Fibroblast of skin of back (primary cell): ENCODE measurements at places on chromosomes 2 and 18.

DNA sequence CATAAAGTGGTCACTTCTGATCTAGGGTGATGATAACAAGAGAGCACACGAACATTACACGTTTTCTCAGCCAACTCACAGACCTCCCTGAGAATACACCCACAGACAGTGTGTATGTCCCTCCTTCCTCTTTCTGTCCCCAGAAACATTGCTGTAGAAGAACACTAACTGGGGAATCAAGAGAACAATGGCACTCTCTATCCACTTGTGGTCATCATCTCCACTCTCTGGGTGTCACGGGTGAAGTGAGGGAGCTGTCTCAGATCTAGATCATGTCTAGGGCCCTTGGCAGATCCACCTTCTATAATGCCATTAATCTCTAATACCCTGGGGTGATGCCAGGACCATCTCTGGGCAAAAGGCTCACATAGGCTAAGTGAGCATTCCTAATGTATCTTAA lies 97.9 kb downstream of the DNER start:
- no peak for DNase-seq

DNA sequence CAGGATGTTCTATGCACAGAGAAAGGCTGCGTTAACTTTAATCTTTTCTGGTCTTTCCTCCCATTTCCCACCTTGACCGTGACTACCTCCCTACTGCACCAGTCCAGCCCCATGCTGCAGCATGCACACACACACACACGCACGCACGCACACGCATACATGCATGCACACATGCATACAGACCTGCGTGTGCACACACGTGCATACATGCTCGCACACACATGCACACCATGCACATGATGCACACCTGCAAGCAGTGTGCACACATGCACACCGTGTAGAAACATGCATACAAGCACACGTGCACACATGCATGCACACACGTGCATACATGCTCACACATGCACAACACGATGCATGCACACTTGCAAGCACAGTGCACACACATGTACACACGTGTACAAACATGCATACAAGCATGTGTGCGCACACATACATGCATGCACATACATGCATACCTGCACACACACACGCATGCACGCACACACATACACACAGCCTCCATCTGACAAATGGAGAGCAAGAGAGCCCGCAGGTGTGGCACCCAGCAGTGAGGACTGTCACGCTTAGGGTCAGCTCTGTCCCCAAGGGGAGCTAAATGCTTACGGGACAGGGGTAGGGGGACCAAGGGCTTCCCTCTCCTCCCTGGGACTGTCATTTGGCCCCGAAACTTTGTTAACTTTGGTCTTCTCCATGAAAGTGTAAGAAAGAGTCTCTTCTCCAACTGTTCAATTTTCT lies 18.2 kb downstream of the SNORC start:
- no peak for DNase-seq

DNA sequence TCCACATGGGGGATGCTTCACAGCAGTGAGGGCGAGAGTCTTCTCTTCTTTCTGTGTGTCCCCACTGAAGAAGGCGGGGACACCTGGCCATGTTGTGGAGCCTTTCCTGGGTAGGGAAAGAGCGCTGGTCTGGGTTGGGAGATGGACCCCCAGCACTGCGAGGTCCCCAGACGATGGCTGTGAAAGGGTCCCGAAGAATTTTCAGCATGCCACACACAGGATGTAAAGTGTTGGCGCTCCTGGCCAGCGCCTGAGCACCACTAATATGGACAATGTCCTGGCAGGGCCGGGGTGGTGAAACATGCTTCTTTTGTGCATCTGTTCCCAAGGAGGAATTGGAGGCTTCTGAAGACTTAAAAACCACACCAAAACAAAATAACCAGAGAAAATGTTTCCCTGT lies 77.2 kb downstream of the GLI2 start:
- DNase-seq: no peak

- DNase-seq: no peak
Measured at GRCh38 chr2:106189325-106189724, 4.8 kb downstream of the UXS1 start.

DNA sequence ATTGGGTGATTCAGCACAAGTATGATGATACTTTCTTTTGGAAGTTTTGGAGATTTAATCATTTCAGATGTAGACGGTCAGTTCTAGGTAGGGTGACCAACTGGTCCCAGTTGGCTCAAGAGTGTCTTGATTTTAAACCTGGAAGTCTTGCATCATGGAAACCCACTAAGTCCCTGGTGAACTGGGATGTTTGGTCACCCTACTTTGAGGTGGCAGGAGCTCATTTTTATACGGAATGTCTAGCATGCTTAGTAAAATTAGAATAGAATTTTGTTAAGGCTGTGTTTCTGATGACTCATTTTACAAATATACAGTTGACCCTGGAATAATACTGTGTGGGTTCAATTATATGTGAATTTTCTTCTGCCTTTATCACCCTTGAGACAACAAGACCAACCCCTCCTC lies 61.5 kb upstream of the DOCK10 start:
- DNase-seq: peak; percentile 92

GRCh38 chr2:119659601-119660342 lies 19.2 kb upstream of the TMEM177 start:
- no peak for DNase-seq

DNA sequence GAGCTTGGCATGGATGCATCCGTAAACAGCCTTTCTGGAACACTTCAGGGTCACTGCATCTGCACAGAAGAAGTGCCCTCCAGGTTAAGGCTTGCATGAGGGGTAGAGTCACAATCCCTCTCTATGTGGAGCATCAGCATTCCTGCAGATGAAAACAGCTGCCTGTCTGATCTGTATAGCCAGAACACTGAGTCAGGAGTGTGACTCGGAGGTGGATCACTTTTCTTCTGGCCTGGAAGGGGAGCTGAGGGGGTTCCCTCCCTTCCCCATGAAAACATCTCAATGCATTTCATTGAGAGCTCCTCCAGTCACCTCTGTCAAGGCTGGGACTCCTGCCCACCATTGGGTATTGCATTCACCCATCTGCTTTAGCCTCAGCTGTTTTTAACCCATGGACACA lies 72.5 kb upstream of the SERPINE2 start:
- peak; percentile 81 for DNase-seq

GRCh38 chr2:139228276-139228675 lies 448.1 kb upstream of the NXPH2 start:
- DNase-seq: no peak

GRCh38 chr2:32874931-32875330 lies 71.8 kb upstream of the LTBP1 start:
- no peak for DNase-seq

DNA sequence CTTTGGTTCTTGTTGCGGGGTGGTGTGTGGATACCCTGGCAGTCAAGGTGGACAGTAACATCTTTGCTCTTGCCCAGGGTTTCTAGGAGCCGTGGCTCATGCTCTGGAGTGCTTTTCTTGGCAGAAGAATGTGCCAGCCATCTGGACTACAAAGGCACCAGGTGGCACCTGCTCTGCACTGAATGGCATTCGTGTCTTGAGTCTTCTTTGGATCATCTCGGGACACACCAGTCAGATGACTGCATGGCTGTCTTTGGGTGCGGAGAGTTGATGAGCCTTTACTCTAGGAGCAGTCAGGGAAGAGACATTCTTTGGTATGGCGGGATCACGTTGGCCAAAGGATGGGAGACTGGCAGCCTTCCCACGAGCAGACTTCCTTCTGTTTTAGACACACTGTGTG lies 104.1 kb upstream of the SEC11C start:
- no peak for DNase-seq

DNA sequence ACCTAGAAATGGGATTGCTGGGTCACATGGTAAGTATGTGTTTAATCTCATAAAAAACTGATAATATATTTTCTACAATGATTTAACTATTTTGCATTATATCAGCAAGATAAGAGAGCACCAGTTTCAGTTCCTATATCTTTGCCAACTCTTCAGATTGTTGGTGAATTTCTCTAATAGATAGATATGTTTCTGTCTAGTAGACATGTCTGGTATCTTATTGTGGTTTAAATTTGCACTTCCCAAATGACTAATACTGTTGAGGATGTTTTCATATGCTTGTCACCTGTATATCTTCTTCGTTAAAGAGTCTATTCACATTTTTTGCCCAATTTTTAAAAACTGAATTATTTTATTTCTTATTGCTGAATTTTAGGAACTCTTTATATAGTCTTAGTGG lies 113.8 kb upstream of the UXS1 start:
- DNase-seq: no peak

GRCh38 chr2:36771671-36772070 lies 75.2 kb downstream of the VIT start:
- DNase-seq: no peak

- DNase-seq: no peak
Measured at GRCh38 chr2:5315512-5315911, 376.7 kb upstream of the SOX11 start.

- no peak for DNase-seq
Measured at GRCh38 chr2:172348555-172349288, 78.7 kb upstream of the ITGA6 start.

GRCh38 chr2:169193618-169194017 lies 124.3 kb downstream of the DHRS9 start:
- DNase-seq: no peak

- no peak for DNase-seq
Measured at GRCh38 chr2:136281281-136282114, 163.5 kb upstream of the CXCR4 start.

- no peak for DNase-seq
Measured at GRCh38 chr2:230457793-230458192, 41.8 kb downstream of the SP100 start.

DNA sequence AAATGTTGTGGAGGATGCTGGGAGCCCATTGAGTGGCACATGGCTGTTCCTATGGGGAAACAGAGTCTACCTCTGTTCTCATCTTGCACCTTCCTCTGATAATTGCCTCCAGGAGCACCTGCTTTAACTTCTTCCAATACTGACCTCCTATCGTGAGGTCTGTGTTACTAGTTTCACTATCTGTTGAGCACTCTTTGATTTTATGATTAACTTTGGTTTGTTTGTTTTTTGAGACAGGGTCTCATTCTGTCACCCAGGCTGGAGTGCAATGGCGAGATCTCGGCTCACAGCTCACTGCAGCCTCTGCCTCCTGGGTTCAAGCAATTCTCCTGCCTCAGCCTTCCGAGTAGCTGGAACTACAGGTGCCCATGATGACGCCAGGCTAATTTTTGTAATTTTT lies 12.1 kb upstream of the RFX8 start:
- no peak for DNase-seq
